Brain (organoid and tissue), 16 donors: ENCODE measurements at places on chromosomes 2 and 18.
A peak's percentile ranks its signal among the peaks of the same experiment; 100 is the strongest.

GRCh38 chr2:224027070-224027469, 12.0 kb downstream of the SERPINE2 start:
- no peak for DNase-seq

DNA sequence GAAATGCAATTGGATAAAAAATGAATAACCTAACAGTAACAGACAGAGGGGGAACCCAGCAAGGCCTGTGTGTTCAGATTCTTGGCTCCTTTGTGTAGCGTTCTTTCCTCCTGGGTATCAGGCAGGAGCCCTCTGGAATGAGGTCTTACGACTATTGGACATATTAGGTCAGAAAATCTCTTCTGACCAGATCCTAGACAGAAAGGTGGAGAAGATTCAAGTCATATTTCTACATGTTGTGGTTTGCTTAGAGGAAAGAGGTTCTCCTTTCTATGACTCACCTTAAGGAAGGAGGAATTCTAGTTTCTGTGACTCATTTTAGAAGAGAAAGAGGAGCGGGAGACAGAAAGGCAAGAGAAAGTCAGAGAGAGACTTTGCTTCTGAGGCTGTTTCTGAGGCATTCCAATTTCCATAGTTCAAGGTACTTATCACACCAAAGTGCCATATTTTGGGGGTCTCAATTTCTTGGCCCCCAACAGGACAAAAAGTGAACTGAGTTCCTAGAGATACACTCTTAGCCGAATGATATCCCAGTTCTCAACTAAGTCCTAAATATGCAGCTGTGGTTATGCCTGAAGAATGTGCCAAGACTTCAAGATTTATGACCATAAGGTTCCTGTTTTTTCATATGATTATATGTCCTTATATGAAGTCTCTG, 618.6 kb downstream of the ZEB2 start:
- no peak for DNase-seq

DNA sequence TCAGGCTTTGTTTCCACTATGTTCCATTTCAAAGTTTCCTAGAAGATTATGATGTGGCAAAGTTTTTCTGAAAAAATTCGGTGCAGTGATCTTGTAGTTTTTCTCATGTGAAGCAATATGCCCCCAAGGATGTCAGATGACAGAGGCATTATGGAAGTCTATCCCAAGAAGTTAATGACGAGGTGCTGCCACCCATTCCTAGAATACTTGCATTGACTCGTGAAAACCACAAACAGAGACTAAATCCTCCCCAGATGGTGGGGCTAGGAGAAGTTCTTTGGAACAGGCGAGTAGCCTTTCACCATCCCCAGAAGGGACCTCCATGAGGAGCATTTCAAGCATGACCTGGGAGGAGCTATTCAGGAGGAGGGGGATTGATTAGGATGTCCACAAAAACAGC, 40.2 kb upstream of the COPS8 start:
- no peak for DNase-seq

GRCh38 chr2:168097431-168097830, 150.0 kb downstream of the STK39 start:
- no peak for DNase-seq

- no peak for DNase-seq
Observed at GRCh38 chr2:7709907-7710306, 792.7 kb downstream of the RNF144A start.

- DNase-seq: peak; percentile 94
Observed at GRCh38 chr2:10043256-10043905, at the start of gene KLF11. TSS of gene KLF11 (plus strand) at chr2:10043550. CDS start at chr2:10043717, 167 bp downstream.

- DNase-seq: no peak
Observed at GRCh38 chr2:189566046-189566445, 14.5 kb downstream of the SLC40A1 start.

DNA sequence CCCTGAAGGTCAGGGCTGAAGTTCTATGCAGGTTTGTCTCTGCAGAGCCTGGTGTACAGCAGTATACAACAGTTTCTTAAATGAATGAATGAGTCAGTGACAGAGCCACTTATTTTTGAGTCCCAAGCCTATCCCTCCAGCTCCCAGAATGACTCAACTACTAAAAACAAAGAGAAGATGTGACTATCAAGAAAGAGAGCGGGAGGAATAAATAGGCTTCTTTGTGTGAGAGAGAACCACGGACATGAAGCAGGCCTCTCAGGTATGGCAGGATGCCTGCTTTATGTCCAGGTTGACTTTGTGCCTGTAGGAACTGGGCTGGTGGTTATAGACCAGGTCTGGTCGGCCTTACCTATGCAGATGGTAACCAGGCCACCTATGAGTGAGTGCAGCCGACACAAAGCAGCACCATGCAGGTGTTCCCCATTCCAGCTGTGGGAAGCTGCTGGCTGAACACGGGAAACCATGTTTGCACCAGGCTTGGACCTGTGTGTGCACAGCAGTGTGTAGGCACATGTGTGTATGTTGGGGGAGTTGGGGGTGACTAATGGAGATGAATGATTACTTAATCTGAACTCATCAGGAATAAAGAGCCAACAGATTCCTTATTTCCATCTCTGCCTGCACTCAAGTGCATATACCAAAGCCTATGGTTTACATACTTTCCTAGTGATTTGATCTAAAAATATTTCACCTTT, 171.0 kb downstream of the OSR1 start:
- DNase-seq: no peak

- peak; percentile 98 for DNase-seq
Observed at GRCh38 chr2:49973917-49974368, 819.6 kb upstream of the FSHR start.

GRCh38 chr2:150279686-150280085, 207.8 kb downstream of the RND3 start:
- no peak for DNase-seq

- no peak for DNase-seq
Observed at GRCh38 chr2:200625282-200625681, 39.5 kb downstream of the AOX1 start.

GRCh38 chr18:36600548-36600947, 228.3 kb downstream of the TPGS2 start:
- DNase-seq: no peak

DNA sequence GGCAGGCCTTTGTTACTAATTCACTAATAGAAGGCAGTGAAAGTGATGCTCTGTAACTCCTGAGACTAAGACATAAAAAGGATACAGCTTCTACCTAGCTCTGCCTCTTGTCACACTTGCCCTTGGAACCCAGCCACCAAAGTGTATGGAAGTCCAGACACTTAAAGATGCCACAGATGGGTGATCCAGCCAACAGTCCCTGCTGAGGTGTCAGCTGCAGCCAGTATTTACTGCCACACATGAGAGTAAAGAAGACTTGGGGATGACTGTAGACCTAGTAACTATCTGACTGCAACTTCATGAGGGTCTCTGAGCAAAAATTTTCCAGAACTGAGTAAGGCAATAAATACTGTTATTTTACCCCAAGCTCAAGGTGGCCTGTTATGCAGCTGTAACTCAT, 8.8 kb downstream of the IMMT start:
- no peak for DNase-seq

GRCh38 chr2:35293261-35293660, 1062.3 kb upstream of the CRIM1 start:
- DNase-seq: no peak

GRCh38 chr2:71064754-71065621, 3.5 kb upstream of the NAGK start:
- DNase-seq: no peak

- DNase-seq: no peak
Observed at GRCh38 chr2:241310917-241311566, 4.4 kb downstream of the HDLBP start.

- DNase-seq: peak; percentile 79
Observed at GRCh38 chr2:46471-47345, at the start of gene FAM110C. TSS of gene FAM110C (minus strand) at chr2:46505. CDS start at chr2:46385, 120 bp downstream.

DNA sequence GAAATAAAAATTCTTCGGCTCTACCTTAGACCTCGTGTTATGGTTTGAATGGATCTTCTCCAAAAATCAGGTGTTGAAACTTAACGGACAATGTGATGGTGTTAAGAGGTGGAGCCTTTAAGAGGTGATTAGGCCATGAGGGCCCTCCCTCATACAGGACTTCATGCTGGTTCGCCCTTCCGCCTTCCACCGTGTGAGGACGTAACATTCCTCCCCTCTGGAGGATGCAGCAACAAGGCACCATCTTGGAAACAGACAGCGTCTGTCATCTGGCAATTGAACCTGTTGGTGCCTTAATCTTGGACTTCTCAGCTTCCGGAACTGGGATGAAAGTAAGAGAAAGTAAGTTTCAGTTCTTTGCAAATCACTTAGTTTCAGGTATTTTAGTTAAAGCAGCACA, 126.3 kb upstream of the SPRED2 start:
- DNase-seq: no peak

- DNase-seq: no peak
Observed at GRCh38 chr18:29181151-29181901, 1004.4 kb upstream of the CDH2 start.

DNA sequence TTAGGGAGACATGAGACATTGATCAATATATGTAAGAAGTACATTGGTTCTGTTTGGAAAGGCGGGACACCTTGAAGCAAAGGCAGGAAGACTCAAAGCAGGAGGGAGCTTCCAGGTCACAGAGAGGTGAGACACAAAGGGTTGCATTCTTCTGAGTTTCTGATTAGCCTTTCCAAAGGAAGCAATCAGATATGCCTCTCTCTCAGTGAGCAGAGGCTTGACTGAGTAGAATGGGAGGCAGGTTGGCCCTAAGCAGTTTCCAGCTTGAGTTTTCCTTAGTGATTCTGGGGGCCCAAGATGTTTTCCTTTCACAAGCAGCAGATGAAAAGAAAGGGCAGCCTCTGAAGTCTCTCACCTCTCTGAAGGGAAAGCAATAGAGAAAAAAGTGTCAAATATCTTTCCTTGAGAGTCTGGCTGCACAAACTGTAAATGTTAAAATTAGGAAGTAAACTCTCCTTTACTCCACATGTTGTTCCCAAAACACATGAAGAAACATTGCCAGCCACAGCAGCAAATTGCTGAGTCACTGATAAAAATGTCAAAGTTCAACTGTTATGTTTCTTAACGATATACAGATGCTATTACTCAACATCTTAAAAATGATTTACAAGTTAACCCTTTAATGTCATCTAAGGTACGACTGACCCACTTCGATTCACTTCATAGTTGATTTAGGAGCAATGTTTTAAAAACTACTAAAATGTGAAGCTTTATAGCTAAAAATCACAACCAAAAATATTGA, 40.3 kb downstream of the CYB5A start:
- DNase-seq: no peak

DNA sequence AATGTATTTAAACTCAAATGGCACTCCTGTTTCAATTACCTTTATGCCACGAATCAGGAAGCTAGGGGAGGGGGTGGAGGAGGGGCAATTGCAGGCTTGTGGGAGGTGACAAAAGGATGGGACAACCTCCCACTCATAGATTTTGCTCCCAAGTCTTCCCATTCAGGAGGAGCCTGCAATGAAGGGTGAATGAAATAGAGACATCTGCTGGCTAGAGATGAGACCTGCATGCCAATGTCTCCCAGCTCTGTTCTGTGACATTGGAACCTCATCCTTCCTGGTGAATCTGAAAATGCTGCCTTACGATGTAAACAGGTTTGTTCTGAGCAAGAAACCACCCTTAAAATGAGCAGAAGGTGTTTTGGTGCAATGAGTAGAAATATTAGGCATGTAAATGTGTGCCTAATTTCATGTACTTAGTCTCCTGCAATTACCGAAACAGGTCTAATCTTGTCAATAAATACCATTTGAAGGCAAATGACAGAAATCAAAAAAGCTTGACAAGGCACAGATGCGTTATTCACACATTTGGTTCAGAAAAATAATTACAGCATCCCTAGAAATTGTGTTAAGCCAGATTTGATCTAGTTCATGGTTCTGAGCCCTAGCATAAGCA, 2.7 kb upstream of the PID1 start:
- peak; percentile 95 for DNase-seq

- DNase-seq: no peak
Observed at GRCh38 chr2:28423856-28424605, 31.4 kb downstream of the FOSL2 start.

DNA sequence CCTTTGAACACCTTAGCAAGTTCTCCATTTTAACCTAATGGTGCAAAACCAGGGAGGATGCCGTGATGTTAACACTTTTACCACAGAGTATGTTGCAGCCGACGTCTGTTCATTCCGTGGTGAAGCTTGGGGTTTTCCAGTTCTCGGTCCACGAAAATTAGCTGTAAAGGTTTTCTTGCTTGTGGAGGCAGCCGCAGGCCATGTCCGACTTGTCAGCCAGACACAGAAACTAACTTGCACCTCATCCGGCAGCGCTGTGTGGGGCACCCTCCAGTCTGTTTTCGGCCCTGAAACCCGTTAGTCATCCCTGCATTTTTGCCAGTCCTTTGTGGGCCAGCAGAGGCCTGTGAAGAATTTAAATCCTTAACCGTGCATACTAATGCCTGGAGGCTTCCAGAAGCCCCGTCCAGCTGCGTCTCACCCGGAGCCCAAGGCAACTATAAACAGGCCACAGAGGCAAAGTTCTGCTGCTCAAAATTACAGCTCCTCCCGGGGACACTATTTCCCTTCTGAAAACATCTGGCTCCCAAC, 70.6 kb downstream of the SH3YL1 start:
- DNase-seq: no peak

GRCh38 chr2:196266855-196267254, 95.5 kb upstream of the STK17B start:
- DNase-seq: no peak

DNA sequence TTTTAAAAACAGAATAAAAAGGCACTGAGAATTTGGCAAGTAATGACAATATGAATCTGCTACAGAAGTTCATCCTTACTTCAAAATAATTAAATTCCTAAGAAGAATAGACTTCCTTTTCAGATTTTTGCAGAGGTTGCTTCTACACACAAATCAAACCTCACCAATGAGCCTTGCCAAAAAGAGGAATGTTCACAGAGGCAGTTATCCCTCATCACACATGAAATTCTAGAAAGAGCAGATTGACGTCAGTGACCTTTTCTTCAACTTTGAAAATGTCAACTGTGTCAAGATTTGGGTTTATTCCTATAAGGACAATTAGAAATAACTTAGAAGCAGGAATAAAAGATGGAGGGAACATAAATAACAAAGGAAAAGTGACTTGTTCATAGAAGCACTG, 64.6 kb downstream of the MBD2 start:
- DNase-seq: no peak

GRCh38 chr2:231648579-231649174, 56.0 kb downstream of the TEX44 start:
- DNase-seq: no peak

GRCh38 chr2:6186332-6187151, 494.4 kb downstream of the SOX11 start:
- DNase-seq: no peak

GRCh38 chr18:6015364-6015763, 120.0 kb upstream of the TMEM200C start:
- no peak for DNase-seq

DNA sequence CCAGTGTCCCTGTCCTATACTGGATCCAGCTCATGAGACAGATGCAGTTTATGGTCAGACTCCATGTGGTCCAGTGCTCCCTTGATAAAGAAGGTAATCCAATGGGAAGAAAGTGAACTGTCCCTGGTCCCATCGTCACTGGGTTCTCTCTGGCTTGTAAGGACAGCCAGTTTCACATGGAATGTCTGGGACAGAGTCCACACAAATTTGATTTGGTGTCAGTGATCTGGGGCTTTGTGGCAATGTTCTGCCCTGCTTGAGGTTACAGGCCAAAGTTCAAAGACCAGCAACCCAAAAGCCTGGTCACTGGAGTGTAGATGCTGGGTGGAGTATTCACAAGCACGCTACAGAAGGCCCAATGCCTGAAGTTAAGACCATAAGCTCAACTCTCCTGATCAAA, 22.2 kb upstream of the FHL2 start:
- no peak for DNase-seq
